Thoracic aorta endothelial cell (primary cell): ENCODE measurements at places on chromosomes 3 and 15. TPM values are rescaled to one million over a fixed set of nuclear protein-coding genes. Genes with fewer than 3 reads are reported as not detected.

Gene PSTPIP1
- 0.36 and 1.9 TPM in 2 replicates for total RNA-seq

Gene CLASP2
- 67.6 and 70.1 TPM in 2 replicates for total RNA-seq

Gene SAXO2
- 0.22 and 0.40 TPM in 2 replicates for total RNA-seq

Gene AMIGO3
- 0.14 TPM in 1 of 2 replicates, not detected in the other for total RNA-seq

Gene ADAMTS17
- 0.40 and 0.79 TPM in 2 replicates for total RNA-seq

Gene ITIH1
- not detected in 2 replicates for total RNA-seq

Gene ENTPD3
- 0.07 and 0.13 TPM in 2 replicates for total RNA-seq

Gene CYP8B1
- total RNA-seq, result not detected in 2 replicates

Gene ASB14
- total RNA-seq, result not detected in 2 replicates

Gene EFCAB12
- under 0.01 and 0.07 TPM in 2 replicates for total RNA-seq

Gene SCAANT1
- not detected in 2 replicates for total RNA-seq

Gene SLC12A1
- not detected in 2 replicates for total RNA-seq

Gene PLA2G4D
- total RNA-seq, result not detected in 2 replicates

Gene IL17RD
- 2.3 and 2.5 TPM in 2 replicates for total RNA-seq

Gene CRTAP
- total RNA-seq, result 155 and 221 TPM in 2 replicates

Gene PDIA5
- total RNA-seq, result 43.8 and 61.3 TPM in 2 replicates

Gene FOXB1
- not detected in 2 replicates for total RNA-seq

Gene BRPF1
- 21.1 and 21.8 TPM in 2 replicates for total RNA-seq

Gene FAH
- total RNA-seq, result 11.7 and 17.2 TPM in 2 replicates

Gene PLCL2
- 13.3 and 13.8 TPM in 2 replicates for total RNA-seq

Gene IL17RE
- 0.13 and 0.29 TPM in 2 replicates for total RNA-seq

Gene ADAMTSL3
- total RNA-seq, result under 0.01 TPM in 2 replicates

Gene AHSG
- not detected in 2 replicates for total RNA-seq

Gene ST3GAL6
- 21.5 and 36.7 TPM in 2 replicates for total RNA-seq

Gene CFAP92
- total RNA-seq, result 0.07 TPM in 1 of 2 replicates, not detected in the other

Gene MAP6D1
- 1.9 and 2.4 TPM in 2 replicates for total RNA-seq

Gene LDHAL6B
- not detected in 2 replicates for total RNA-seq

Gene PP2D1
- not detected in 2 replicates for total RNA-seq

Gene PAQR5
- total RNA-seq, result 0.14 TPM in 1 of 2 replicates, not detected in the other
